ENCODE measurements at places on chromosomes 12 and 14.

GRCh38 chr12:104006929-104007328, 41.3 kb downstream of the TDG start:
- DNase-seq = peak; percentile 90

DNA sequence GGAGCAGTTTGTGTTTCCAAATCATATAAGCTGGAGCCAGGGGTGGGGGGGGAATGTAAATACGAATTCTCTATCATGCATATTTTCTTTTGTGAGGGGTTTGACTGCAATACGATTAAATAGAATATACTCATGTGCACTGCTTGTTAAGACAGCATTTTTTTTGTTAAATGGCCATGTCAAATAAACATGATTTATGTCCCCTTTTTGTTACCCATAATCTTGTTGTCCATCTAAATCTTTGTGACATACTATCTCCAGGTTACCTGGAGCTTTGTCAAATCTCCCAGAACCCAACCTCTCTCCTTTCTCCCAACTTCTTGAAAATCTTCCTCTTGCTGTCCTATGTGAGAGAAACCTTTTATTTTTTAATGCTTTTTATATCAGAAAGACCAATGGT, 233.1 kb downstream of the SLC25A21 start:
- no peak for DNase-seq

- DNase-seq = peak; percentile 33
Observed at GRCh38 chr12:5912437-5913334, 32.4 kb downstream of the ANO2 start.

DNA sequence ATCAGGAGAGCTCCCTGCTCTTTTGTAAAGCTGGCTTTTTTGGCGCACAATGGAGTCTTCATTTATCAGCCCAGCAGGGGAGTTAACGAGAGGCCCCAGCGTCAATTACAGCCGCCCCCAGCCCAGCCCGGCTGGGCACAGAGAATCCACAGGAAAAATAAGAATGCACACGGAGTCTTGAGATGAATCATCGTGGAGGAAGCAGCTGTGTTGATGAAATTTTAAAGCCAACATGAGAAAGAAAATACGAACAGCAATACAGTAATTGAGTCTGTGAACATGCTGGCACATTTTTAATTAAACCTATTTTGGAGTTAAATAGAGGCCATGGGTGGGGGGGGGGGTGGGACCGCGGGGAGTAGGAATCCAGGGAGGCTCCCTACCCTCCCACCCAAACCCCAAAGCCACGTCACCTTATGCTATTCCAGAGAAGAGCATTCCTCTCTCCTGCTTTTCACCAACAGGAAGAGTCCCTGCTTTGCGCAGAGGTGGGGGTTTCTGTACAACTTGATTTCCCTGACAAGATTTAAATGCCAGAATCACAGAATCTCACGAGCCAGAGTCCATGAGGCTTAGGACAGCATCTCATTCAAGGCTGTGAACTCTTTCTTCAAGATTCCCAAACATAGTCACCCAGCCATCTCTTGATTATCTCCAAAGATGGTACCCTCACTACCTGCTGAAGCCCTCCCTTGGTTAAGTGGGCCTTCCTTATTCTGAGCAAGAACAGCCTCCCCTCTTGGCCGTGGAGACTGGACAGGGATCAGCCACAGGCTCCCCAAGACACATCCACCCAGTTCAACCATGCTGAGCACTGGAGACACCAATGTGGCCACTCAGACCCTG, 50.3 kb downstream of the CCNK start:
- no peak for DNase-seq

DNA sequence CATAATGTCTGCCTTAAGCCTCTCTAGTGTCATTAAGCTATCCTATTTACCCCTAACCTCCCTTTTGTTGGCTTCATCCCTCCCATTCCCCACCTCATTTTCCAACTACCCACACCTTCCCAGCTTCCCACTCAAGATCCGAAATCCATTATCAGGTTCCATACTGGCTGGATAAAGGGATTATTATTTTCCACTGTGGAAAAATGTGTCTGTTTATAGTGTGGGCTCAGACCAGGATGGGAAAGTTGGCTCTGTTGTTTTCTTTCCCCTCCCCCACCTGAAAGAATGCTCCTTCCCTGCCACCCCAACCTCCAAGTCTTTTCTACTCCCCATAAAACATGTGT, 49.8 kb downstream of the SUSD6 start:
- DNase-seq = no peak

- peak; percentile 57 for DNase-seq
Observed at GRCh38 chr12:56723889-56724700, 1.0 kb downstream of the NACA start.

GRCh38 chr12:14903386-14904098, 17.9 kb upstream of the MGP start:
- no peak for DNase-seq

GRCh38 chr14:68506645-68507419, 286.0 kb downstream of the ZFP36L1 start:
- no peak for DNase-seq

- no peak for DNase-seq
Observed at GRCh38 chr14:20490563-20490962, 14.8 kb upstream of the RNASE10 start.

GRCh38 chr12:113381220-113381619, 22.5 kb downstream of the SDS start:
- no peak for DNase-seq

DNA sequence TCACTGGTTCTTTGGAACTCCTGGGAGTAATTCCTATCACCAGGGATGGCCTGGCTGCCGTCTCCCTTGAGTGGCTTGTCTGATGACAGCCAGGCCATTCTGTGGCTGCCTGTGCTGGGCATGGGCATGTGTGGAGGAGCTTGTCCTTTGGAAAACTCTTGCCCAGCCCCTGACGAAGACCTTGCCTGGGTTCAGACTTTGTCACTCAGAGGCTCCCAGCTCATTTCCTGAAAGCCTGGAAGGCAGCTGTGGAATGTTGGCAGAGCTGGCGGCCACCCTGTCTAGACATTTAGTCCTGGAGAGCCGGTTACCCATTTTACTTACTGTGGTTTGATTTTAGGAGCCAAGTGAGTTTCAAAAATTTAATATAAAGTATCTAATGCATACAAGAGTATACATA, 34.0 kb downstream of the TUNAR start:
- no peak for DNase-seq

All from ACHN (cell line).